Activated naive CD8-positive, alpha-beta T cell treated with anti-CD3 and anti-CD28 coated beads, Interleukin-2, amount 10 ng/mL, durations not matched to agents 7 days and 5 days (primary cell): ENCODE measurements at places on chromosomes 5 and 9.

DNA sequence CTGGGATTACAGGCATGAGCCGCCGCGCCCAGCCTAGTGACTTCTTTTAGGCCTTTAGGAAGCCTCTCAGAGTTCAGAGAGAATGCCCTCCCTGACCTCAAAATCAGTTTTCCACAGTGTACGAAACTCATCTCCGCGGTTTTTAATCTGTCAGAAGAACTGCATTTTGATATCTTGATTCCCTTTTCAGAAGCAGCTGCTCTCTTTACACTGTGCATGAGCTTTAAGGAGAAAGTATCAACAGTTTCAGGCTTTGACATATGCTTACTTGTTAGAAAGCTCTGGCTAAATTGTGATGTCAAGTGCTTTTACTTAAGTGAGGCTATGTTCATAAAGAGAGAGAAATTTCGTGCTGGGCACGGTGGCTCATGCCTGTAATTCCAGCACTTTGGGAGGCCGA is 74.6 kb downstream of the USP20 start:
- H3K27me3 ChIP-seq: no peaks in the 10 kb centered on the region
- H3K4me1 ChIP-seq: peaks cover 16% of the 10 kb centered on the region
- H3K27ac ChIP-seq: no peak overlapping the region
- peaks cover 40% of the 10 kb centered on the region for H3K36me3 ChIP-seq

DNA sequence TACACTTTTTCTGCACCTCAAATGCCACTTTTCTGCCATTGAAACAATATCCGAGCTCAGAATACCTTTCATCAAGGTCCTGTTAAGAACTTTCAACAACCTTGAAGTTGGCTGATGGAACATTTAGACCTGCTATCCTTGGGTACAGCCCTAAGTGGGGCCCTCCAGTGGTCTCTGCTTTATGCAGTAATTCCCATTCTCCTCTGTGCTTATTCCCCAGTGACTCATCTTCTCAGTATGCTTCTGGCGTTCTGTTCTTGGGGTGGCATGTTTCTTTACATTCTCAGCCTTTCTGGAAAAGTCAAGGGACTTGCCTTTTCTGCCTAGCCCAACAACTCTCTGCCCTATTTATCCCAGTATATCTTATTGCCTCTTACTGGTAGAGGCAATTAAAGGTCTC is 7.1 kb downstream of the ANP32B start:
- no peaks in the 10 kb centered on the region for H3K27me3 ChIP-seq
- H3K36me3 ChIP-seq: peaks cover 11% of the 10 kb centered on the region
- peaks cover 70% of the 10 kb centered on the region for H3K4me1 ChIP-seq
- DNase-seq: no peak
- H3K27ac ChIP-seq: peak overlapping the region; percentile 48
- H3K4me3 ChIP-seq: peak overlapping the region; percentile 14

- no peak overlapping the region for H3K27ac ChIP-seq
- peaks cover 2% of the 10 kb centered on the region for H3K36me3 ChIP-seq
- no peak overlapping the region for H3K4me3 ChIP-seq
- H3K4me1 ChIP-seq: no peaks in the 10 kb centered on the region
- DNase-seq: no peak
Observed at GRCh38 chr5:127967983-127968592, 115.5 kb upstream of the SLC12A2 start.

GRCh38 chr9:104944356-104944755 is 16.4 kb upstream of the ABCA1 start:
- no peak overlapping the region for H3K27ac ChIP-seq
- DNase-seq: no peak
- H3K36me3 ChIP-seq: no peaks in the 10 kb centered on the region
- H3K4me3 ChIP-seq: no peak overlapping the region

GRCh38 chr5:171521679-171522078 is 102.2 kb downstream of the FGF18 start:
- no peak overlapping the region for H3K27ac ChIP-seq
- H3K27me3 ChIP-seq: no peaks in the 10 kb centered on the region
- H3K4me1 ChIP-seq: no peaks in the 10 kb centered on the region
- H3K4me3 ChIP-seq: no peak overlapping the region
